NCI-H82 (cell line): ENCODE measurements at places on chromosomes 11 and 22.

DNA sequence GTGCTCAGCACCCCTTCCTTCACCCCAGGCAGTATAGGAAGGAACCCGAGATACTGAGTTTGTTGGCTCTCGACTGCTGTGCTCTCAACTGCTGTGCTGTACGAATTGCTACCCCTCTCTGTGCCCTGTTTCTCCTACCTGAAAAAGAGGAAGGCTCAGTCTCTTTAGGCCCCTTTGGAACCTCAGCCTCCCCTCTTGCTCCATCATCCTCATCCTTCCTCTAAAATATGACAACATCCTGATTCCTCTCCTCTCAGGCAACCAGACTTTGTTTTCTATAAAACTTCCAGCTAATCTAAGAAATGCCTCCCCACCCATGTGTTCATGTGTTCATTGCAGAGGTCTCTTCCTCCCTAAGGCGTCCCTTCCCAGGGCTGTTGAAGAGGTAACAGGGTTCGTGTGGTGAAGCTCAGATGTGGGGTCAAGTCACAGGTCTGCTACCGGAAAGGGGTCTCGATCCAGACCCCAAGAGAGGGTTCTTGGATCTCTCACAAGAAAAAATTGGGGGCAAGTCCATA is 35.5 kb upstream of the CD82 start:
- DNase-seq = no peak

DNA sequence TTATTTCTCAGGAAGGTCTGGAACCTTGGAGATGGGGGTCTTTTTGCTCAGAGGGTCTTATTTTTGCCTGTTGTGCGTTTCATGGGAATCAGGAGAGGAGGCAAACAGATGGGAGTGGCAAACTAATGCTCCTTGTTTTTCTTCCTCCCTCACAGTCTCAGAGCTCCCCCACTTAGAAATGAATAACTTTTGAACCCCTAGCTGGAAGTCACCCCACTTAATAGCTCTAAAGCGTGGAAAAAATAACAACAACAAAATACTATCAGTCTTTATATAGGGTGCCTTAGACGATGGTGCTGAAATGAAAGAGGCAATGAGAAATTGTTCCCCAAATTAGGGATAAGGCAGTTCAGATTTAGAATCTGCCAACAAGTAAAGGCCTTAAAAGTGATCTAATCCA is 76.8 kb upstream of the BDNF start:
- no peak for DNase-seq

DNA sequence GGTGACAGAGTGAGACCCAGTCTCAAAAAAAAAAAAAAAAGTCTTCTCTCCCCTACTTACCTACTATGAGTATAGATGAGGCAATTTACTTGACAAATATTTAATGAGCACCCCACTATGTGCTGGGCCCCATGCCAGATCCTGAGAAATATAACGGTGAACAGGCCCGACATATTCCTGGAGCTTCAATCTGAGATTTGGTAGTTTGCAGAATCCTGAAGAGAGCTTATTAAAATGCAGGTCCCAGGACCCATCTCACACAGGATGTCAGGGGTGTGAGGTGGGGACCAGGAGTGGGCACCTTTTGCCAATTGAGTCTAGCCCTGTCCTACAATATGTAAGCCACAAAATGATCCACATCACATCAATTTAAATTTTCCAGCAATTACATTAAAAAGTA is 44.0 kb downstream of the KCNJ4 start:
- no peak for DNase-seq

DNA sequence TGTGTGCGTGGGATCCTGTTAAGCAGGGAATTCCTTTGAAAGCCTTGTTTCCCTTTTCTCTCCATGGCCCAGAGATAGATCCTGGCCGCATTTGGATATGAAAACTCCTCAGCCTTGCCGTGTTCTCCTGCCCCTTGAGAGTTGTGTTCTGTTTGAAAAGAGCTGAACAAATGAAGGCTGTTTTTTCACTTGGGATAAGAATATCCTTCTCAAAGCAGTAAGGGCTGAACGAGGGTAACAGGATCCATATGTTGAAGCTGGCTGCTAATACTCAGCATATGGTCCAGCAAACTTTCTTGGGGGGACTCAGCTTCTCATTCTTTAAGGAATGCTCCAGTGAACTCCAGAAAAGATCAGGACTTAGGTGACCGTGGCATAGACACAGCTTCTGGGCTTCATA is 114.5 kb upstream of the TTC12 start:
- DNase-seq = peak; percentile 24

- DNase-seq = no peak
Observed at GRCh38 chr11:1356007-1356435, 33.7 kb upstream of the BRSK2 start.

DNA sequence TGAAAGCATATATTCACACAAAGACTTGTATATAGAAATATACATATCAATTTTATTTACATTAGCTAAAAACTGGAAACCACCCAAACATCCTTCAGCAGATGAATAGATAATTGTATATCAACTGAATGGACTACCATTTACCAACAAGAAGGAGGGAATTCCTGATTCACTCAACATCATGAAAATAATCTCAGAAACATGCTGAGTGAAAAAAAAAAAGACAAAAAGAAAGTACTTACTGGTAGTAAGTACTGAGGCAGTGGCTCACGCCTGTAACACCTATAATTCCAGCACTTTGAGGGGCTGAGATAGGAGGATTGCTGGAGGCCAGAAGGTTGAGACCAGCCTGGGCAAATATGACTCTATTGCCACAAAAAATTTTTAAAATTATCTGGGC is 7.4 kb upstream of the IPO7 start:
- DNase-seq = no peak

GRCh38 chr22:27075028-27075678 is 417.8 kb downstream of the MIAT start:
- DNase-seq = no peak

GRCh38 chr11:101470881-101471520 is 112.8 kb downstream of the TRPC6 start:
- no peak for DNase-seq
